H7 (cell line): ENCODE measurements at places on chromosomes 7 and 10.
A peak's percentile ranks its signal among the peaks of the same experiment; 100 is the strongest.

DNA sequence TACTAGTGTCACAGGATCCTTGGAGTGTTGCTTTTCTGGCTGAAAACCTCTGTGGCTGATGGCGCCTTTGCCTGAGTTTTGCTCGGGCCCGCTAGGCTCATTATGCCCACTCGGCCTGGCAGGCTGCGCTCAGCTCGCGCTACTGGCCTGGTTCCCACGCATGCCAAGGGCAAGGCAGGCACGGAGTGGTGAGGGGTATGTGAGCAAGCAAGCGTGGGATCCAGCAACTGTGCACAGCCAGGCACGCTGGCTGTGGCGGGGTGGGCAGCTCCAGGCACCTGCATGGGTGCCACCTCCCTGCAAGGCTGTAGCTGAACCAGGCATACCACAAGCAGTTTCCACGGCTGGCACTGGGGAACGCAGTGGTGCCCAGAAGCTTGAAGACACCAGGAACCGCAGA, 562.6 kb downstream of the GRM8 start:
- no peak for DNase-seq

GRCh38 chr7:104983578-104984539, 30.1 kb upstream of the KMT2E start:
- DNase-seq: peak; percentile 86

- no peak for DNase-seq
Measured at GRCh38 chr7:151850491-151851124, 26.3 kb downstream of the PRKAG2 start.

DNA sequence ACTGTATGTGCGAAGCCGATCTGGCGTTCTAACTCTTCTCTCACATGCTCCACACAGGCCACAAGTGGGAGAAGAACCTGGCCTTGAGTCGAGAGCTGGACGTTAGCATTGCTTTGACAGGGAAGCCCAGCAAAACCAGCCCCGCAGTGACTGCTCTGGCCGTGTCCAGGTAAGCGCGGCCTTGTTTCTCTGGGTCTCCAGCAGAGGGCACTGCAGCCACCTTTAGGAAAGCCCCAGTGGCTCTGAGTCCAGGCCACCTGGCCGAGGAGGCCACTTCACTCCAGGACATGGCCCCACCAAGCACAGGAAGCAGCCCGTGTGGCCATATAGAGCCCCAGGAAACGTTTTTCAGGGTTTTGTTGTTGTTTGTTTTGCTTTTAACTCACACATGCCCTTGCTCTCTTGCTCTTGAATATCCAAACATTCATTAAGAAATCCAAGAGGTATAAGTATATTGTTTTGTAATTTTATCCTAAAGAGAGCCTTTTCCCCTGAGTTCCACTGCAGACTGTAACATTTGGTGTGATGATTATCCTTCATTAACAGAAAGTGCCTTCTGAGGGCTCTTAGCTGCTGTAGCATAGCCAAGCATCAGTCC, 41.8 kb upstream of the LRRC18 start:
- DNase-seq: peak; percentile 91

GRCh38 chr7:151679881-151680612, 160.4 kb upstream of the RHEB start:
- DNase-seq: no peak

DNA sequence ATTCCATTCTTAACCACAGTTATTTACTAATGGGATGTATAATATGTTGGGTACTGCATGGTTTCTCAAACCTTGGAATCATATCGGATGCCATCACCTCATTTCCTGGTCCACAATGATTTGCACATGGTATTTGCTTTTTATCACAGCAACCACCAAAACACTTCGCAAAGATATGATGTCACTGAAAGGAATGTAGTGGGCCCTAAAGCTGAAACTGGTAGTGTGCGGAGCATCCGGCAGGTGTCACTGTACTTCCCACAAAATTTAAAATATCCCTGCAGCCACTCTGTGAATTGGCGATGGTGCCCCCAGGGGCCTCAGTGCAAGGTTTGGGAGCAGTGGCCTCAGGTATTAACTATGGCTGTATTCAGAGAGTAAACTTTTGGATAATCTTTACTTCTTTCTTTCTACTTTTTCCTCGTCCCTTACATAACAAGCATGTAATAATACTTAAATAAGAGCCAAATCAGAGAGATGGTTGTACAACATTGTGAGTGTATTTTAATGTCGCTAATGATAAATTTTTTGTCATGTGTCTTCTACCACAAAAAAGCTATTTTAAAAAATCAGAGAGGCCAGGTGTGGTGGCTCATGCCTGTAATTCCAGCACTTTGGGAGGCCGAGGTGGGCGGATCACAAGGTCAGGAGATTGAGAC, 66.2 kb downstream of the FAM241B start:
- peak; percentile 76 for DNase-seq

DNA sequence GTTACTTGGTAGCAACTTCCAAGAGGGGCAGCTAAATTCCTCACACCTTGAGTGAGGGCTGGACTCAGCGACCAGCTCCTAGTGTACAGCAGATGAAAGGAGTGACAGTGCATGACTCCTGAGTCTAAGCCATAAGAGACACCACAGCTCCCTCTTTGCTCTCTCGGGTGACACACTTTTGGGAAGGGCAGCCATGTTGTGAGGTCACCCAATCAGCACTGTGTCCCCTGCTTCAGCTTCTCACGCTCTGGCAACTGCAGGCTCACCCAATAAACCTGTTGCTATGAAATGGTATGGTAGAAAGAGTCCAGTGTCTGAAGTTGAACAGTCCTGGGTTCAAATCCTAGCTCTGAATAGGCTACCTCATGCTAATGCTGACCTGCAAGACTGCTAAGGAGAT, 20.9 kb downstream of the TMEM130 start:
- no peak for DNase-seq

DNA sequence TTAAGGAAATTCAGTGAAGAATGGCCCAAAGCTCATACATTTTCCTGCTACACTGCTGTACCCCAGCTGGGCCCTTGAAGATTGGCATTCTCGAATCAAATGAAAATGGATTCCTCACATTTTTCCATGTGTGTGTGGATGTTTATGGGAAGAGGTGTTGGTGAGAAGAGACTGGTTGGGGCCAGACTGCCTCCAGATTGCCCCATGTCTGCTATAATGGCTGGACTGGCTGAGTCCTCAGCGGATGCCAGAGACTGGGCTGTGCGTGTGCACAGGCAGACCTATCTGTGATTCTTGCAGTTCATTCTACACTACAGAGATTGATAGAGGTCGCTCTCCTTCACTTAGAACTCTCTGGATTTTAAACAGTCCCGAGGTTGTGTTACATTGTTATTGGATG, 183.6 kb upstream of the GDF10 start:
- no peak for DNase-seq

GRCh38 chr7:107951896-107952295, 51.1 kb downstream of the LAMB1 start:
- DNase-seq: no peak

DNA sequence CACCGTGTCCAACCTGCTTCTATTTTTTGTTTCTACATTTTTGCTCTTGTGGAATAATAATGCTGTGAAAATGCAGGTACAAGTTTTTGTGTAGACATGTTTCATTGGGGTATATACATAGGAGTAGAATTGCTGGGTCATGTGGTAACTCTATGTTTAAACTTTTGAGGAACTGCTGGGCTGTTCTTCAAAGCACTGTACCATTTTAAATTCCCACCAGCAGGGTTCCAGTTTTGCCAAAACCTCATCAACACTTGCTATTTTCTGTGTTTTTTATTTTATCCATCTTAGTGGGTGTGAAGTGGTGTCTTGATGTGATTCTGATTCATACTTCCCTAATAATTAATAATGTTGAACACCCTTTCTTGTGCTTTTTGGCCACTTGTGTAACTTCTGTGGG, 138.6 kb downstream of the RGS10 start:
- no peak for DNase-seq

GRCh38 chr10:29736366-29737073, 101.7 kb upstream of the SVIL start:
- DNase-seq: peak; percentile 93

- DNase-seq: peak; percentile 54
Measured at GRCh38 chr7:26603631-26604030, 260.8 kb downstream of the SKAP2 start.

DNA sequence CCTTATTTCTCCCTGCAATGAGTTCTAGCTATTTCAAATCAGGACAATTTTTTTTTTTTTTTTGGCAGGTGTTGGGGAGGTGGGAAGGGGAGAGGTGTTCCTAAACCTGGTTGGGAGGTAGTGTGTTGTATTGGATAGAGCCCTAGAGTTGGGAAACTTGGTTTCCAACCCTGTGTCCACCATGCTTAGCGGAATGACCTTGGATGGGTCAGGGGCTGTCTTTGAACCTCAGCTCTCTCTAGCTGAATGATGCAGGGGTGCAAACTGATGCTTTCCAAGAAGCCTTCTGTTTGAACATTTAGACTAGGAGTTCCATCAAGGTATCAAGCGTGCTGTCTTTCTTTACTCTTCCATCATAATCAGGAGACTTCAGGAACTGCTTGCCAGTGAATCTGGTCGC, 332.2 kb downstream of the LRMDA start:
- DNase-seq: no peak

- DNase-seq: no peak
Measured at GRCh38 chr7:32177232-32177631, 107.0 kb upstream of the PDE1C start.

GRCh38 chr7:26265065-26265464, 26.6 kb upstream of the SNX10 start:
- DNase-seq: no peak

GRCh38 chr10:12906051-12906541, 95.4 kb downstream of the CCDC3 start:
- no peak for DNase-seq

DNA sequence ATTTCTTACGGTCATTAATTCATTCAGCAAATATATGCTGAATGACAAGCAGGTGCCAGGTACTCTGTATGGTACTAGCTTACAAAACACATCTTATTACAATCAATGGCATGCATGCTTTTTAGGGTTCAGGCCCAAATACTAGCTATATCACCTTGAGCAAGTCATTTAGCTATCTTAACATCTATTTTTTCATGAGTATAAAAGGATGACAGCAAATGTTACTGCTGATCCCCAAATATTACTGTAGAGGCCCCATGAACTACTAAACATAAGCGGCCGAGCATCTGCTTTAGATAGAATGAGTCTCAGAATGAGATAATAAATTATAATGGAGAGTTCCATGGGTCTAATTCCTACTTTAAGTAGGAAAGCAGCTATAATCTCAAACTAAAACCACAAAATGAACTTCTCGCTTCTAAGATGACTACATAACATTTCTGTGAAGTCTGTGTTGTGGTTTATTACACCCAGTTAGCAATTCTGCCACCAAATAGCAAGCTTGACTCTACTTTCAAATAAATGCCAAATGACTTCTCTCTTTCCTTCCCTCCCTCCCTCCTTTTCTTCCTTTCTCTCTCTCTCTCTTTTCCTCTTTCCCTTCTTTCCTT, 113.7 kb upstream of the LRRN3 start:
- no peak for DNase-seq

DNA sequence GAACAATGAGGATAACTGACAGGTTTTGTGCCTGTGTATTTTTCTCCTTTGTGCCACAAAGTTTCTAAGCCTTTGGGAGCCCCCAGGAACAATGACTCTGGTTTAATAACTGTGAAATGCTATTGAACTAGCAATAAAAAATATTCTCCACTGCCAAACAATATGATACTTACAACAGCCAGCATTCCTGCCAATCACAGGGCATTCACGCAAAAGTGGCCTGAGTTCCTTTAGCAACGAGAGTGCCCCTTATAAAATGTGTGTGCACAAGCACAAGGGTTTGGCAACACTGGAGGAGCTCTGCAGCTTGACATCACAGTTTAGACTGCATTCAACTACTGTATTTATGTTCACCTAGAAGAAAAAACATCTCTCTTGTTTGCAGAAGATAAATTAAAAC, 412.9 kb upstream of the NFE2L3 start:
- DNase-seq: no peak
